BE2C (cell line): ENCODE measurements at places on chromosomes 5 and 9.

DNA sequence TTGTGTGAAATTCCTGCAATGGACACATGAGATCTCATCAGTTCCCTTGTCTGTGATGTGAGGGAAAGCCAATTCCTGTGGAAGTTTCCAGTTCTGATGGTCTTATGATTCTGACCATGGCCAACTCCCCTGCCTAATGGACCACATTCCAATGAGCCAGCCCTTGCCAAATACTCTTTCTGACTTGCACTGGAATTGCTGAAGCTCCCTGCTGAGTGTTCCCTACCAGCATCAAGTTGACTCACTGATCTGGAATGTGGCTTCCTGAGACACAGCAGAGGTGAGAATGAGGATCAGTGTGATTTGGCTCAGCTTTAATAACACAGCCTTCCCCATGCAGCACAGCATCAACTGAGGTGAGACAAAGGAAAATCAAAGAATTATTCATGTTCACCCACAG lies 427.8 kb downstream of the KDM4C start:
- no peak for DNase-seq

DNA sequence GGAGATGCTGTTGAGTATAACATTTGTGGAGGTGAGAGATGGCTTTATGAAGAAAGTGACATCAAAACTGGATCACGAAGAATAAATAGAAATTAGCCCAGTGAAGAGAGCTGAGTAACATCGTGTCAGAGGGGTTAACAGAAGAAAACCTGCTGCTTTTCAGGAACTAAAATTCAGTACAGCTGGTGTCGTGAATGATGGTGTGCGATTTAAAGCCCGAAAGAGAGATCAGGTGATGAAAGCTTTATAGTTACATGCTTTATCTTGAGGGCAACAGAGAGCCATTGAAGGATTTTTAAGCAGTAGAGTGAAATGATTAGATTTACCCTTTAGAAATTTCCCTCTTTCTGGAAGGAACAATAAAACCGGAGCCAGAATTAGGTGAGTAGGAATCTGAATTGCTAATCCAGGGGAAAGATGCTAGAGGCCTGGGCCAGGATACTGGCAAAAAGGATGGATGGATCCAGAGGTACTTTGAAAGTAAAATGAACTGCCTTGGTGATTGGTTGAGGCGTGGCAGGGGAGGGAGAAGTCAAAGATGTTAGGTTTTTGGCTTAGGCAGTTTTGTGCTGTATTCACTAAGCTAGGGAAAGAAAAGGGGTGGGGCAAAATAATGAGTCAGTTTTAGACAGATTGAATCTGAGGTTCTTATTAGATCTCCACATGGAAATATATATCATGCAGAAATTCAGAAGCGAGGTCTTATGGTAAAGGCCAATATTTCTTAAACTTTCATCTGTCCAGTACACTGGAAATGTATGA lies 3.4 kb downstream of the LRRC70 start:
- no peak for DNase-seq

DNA sequence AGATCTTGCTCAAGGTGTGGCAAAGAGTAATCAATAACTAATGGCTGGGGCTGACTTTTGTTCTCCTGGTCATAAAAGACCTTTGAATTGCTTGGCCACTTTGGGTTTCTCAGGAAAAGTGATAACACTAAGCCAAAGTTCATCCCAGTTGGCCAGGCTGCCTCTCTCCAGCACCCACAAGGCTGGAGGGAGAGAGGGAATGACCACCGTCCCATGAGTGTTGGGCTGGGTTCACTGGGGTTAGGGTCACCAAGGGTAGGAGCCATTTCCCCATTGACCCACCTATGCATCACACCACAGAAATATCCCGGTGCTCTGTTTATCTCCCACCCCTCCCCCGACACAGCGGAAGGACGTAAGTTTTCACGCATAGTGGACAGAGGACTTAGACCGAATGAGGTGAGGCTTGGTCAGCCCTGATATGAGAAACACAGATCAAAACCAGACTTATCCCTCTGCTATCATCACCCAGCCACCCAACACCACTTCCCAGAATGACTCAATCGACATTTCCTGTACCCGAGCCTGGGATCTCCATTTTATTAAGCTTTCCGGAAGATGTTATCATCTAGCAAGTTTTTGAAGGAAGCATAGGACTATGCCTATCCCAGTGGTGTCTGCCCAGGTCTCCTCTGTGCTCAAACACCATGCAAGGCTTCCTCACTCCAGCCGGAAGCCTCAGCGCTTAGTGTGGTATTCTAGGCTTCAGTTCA lies 27.0 kb upstream of the PPARGC1B start:
- DNase-seq, result no peak

- no peak for DNase-seq
Measured at GRCh38 chr5:174998131-174998730, 273.8 kb downstream of the MSX2 start.
